Retina (tissue), 1 donor: ENCODE measurements at places on chromosomes 7 and 10.
A peak's percentile ranks its signal among the peaks of the same experiment; 100 is the strongest.

DNA sequence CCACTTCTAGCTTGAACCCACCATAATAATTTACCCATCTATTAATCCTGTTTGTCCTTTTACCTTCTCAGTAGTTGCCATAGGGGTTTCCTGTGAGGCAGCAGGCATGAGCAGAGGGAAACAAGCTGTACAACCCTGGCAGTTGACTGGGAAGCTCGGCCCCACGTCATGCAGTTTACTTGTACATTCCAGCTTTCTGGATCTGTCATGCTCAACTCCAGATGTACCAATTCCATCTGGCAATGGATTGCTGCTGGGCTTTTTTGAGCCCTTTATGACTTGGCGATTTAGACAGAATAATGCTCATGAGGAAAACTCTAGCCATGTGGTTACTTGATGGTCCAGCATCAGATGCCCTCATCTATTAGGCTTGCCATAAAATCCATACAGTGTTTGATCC is 112.5 kb downstream of the GNAI1 start:
- DNase-seq = no peak

DNA sequence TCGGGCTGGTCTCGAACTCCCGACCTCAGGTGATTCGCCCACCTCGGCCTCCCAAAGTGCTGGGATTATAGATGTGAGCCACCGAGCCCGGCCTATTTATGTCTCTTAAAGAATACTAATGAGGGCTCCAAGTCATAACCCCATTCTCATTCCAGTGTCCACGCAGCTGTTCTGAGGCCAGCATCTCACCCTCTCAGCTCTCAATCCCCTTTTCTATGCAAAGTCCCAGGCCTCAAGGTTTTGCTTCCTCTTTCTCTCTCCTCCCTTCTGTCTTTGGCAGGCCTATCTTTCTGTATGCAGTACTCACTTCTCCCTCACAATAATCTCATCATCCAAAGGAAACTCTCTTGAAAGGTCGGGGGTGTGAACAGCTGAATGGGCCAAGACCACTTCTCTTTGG is 28.0 kb upstream of the VSIR start:
- no peak for DNase-seq

GRCh38 chr7:159092701-159093121 is 52.0 kb downstream of the VIPR2 start:
- DNase-seq = no peak

DNA sequence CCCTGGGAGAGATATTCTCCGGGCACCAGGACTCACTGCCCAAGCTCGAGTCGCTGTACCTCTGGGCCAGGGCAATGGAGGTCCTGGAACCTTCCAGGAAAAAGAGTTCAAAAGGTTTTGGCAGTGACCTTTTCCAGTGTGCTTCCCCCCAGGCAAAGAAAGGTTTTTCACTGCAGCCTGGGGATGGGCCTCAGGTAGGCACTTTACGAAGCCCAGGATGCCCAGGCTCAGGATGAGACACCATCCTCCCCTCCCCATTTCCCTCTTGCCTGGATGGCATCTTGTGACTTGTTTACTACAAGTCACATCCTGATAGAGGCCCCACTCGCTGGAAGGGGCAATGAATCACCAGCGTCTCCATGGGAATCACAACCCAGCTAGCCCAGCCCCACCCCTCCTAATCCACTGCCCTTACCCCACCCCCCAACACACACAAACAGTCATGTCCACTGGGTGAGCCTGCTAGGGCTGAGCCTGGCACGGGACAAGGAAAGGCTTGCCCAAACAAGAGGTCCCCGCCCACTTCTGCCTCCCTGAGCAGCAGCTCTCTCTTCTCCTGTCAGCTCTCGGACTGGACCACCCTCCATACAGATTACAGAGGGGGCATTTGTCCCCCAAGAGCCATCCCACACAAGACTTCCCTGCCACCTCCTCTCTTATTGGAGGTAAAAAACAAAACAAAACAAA is 93.8 kb upstream of the SMNDC1 start:
- DNase-seq = no peak

GRCh38 chr7:20795881-20796280 is 9.2 kb upstream of the SP8 start:
- peak; percentile 21 for DNase-seq

- DNase-seq = no peak
These were observed 105.3 kb downstream of the PLXDC2 start for GRCh38 chr10:19921300-19922140.

DNA sequence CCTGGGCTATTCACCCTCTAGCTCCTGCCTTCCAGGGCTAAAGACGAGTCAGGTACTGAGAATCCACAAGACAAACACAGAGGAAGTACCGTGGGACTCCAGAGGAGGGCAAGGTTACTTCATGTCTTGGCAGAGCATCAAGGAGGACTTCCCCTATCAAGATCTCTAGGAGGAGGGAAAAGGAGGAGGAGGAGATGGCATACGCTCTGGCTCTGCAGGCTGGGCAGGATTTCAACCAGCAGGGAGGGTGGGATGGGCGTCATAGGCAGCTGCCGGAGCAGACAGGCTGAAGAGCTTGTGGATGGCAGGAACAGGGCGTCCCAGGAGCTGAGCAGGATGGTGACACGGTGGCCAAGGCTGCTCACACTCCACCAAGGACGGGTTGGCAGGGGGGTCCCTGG is 21.3 kb downstream of the MDH2 start:
- DNase-seq = no peak

DNA sequence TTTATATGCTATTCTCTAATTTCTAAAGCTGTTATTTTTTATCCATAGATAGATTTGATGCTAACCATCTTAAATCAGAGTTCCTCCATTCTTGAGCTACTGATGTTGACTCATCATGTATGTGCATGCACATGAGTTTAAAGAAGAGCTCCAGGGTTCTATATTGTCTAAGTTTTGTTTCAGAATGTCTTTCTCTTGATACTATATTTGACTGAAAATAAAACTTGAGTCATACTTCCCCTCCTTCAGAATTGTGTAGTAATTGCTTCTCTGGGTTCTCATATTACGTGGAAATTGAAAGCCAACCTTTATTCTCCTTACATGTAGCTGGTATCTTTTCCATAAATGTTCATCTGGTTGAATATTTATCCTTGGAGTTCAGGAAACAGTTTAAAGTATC is 89.4 kb downstream of the LRRTM3 start:
- no peak for DNase-seq
